Calu3 (cell line): ENCODE measurements at places on chromosomes 16 and 17.

- no peaks in the 10 kb centered on the region for H3K27me3 ChIP-seq
- H3K4me3 ChIP-seq, result no peak overlapping the region
- H3K4me1 ChIP-seq, result no peaks in the 10 kb centered on the region
- no peak for DNase-seq
Observed at GRCh38 chr16:89268987-89269735, 51.7 kb downstream of the ZNF778 start.

DNA sequence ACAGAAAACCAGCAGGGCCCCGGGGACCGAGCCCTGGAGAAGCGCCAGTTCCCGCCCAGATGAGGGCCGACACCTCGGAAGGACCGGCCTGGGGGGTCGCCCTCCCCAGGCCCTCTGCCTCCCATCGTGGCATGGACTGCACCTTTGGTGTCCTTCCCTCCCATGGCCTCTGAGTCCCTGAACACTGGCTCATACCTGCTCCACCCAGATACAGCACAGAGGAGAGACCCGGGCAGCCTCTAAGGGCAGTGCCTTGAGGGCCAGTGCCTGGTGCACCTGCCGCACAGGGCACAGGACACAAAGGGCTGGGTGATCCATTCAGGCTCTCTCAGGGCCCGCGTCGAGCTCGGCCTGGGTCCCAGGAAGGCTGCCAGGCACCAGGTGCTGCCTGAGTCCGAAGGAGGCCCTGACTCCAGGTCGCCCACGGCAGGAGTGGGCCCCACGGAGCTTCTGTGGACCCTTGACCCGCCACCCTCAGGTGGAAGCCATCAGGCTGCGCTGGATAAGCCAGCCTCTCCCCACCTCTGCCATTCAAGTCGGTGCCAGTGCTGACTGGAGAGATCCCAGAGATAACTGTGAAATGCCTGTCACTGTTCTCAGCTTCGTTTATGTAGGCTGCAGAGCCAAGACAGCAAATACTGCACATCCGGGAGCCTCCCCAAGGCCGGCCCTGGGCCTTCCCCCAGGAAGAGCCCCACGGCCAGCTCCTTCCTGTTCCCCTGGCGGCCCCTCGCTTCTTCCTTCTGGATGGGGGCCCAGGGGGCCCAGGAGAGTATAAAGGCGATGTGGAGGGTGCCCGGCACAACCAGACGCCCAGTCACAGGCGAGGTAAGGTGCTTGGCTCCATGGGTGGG is at the start of gene ZG16B:
Gene ZG16B (plus strand): TSS at position 803 of the 854 bp plus-strand sequence. CDS start 139 bp downstream, outside the sequence.
- peak; percentile 36 for DNase-seq
- no peaks in the 10 kb centered on the region for H3K27me3 ChIP-seq

DNA sequence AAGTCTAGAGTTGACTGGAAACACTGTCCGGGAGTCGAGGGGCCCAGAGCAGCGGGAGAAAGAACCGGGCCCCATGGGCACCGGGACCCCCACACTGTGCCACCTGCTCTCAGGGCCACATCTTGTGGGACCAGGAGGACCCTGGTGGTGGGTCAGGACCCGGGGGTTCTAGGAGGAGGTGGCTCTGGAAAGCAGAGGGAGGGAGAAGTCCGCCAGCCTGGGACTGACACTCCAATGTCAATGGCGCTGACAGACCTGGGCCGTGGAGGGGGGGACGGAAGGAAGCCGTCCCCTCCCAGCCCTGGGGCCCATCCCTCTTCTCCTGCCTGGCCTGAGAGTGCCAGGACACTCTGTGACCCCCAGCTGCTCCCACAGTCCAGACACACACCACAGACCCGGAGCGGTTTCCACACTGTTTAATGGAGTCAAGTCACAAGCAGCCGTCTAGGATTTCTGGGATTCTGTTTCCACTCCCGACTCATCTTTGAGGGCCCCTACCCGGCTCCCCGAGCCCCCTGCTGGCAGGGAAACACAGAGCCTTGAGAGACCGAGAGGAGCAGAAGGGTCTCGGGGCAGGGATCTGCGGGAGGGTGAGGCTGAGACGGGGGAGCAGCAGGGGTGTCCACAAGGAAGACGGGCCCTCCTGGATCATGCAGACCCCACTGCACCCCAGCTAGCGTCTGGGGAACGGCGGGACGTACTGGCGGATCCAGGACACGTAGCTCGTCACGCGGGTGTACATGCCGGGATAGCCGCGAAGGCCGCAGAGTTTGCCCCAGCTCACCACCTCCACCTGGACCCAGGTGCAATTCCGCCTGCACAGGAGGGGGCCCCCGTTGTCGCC is 23.5 kb upstream of the UBE2I start:
- peaks cover 96% of the 10 kb centered on the region for H3K27me3 ChIP-seq
- H3K4me1 ChIP-seq, result no peaks in the 10 kb centered on the region
- H3K27ac ChIP-seq, result no peak overlapping the region
- DNase-seq, result no peak
- H3K36me3 ChIP-seq, result no peaks in the 10 kb centered on the region

- H3K27ac ChIP-seq, result no peak overlapping the region
- no peaks in the 10 kb centered on the region for H3K36me3 ChIP-seq
- DNase-seq, result no peak
- H3K4me1 ChIP-seq, result no peaks in the 10 kb centered on the region
- no peak overlapping the region for H3K4me3 ChIP-seq
Observed at GRCh38 chr16:73853968-73854367, 442.6 kb upstream of the PSMD7 start.

- H3K36me3 ChIP-seq, result no peaks in the 10 kb centered on the region
- DNase-seq, result no peak
- no peak overlapping the region for H3K4me3 ChIP-seq
- peaks cover 88% of the 10 kb centered on the region for H3K27me3 ChIP-seq
- H3K27ac ChIP-seq, result no peak overlapping the region
- no peaks in the 10 kb centered on the region for H3K4me1 ChIP-seq
Observed at GRCh38 chr16:85601730-85602401, 11.3 kb upstream of the GSE1 start.

DNA sequence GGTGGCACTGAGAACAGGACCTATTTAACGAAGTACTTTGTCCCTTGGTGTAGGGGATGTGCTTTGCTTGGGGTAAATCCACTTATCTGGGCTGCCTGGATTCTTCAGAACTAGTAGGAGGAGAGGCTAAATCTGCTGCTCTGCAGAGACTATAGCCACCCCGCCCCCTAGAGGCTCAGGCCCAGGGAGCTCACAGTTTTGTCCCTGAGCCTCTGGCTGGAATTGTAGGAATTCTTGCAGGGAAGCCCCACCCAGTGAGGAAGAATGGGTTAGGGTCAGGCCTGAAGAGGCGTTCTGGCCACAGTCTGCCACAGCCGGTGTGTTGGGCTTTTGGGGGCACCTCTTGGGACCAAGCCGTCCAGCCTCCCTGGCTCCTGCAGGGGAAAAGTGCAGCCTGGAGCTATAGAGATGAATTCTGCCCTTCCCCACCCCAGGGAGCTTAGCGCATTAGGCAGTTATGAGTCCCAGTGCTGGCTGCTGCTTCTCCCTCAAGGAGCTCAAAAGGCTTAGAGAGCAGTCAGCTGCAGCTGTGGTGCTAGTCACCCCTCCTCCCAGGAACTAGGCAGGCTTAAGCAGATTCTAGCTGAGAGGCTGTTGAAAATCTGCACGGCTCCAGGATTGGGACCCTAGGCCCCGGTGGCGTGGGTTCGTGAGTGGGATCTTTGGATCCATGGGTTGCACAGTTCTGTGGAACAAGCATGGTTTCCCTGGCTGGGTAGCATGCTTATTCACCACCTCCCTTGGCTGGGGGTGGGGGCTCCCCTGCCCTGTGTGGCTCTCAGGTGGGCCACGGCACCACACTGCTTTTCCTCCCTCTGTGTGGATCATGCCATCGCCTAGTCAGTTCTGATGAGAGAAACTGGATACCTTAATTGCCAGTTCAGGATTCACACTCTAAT is 237.4 kb upstream of the TOM1L1 start:
- no peaks in the 10 kb centered on the region for H3K36me3 ChIP-seq
- no peak for DNase-seq
- H3K4me3 ChIP-seq, result no peak overlapping the region
- no peaks in the 10 kb centered on the region for H3K27me3 ChIP-seq
- no peaks in the 10 kb centered on the region for H3K4me1 ChIP-seq

DNA sequence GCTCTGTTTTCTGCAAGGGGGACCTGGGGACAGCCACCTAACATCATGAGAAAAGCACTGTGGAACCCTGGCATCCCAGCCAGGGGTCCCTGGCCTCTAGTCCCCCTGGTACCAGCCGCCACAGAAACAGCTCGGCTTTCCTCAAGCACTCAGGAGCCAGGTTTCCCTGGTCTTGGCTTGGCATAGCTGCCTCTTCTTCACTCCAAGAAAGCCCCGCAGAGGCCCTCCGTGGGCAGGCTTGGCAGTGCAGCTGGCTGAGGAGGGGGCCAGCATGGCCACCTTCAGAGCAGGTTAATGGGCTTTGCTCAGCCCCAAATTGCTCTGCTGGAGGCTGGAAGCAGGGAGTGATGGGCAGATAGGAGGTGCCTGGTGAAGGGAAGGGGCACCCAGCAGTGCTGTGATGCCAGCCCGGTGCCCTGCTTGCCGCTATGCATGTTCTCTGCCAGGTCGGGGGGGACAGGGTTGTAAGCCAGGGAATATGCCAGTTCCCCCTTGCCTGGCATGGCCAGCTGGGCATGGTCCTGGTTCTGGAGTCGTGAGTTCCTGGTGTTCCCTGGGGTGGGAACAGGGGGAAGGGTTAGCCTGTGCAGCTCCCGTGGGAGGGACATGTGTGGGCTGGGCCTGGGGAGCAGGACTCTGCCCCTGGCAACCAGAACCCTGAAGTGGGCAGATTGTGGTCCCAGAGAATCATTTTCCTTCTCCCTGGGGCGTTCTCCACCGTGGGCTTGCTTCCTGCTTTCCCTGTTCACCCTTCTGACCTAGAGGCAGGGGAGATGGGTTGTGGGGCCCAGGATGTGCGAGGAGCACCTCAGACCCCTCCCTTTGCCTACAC is 3.2 kb downstream of the ANKRD13B start:
- peaks cover 30% of the 10 kb centered on the region for H3K36me3 ChIP-seq
- no peak for DNase-seq
- H3K4me3 ChIP-seq, result no peak overlapping the region

- H3K4me3 ChIP-seq, result no peak overlapping the region
- peaks cover 27% of the 10 kb centered on the region for H3K4me1 ChIP-seq
- H3K36me3 ChIP-seq, result peaks cover 37% of the 10 kb centered on the region
- H3K27me3 ChIP-seq, result no peaks in the 10 kb centered on the region
- DNase-seq, result no peak
Observed at GRCh38 chr16:84497418-84498222, 6.8 kb downstream of the MEAK7 start.

GRCh38 chr16:24848065-24848464 is 2.3 kb downstream of the SLC5A11 start:
- peaks cover 57% of the 10 kb centered on the region for H3K4me1 ChIP-seq
- H3K27me3 ChIP-seq, result no peaks in the 10 kb centered on the region
- peak overlapping the region; percentile 66 for H3K27ac ChIP-seq
- no peak overlapping the region for H3K4me3 ChIP-seq

GRCh38 chr16:81601601-81602255 is 157.1 kb downstream of the CMIP start:
- H3K27ac ChIP-seq, result no peak overlapping the region
- peaks cover 13% of the 10 kb centered on the region for H3K36me3 ChIP-seq
- peaks cover 56% of the 10 kb centered on the region for H3K4me1 ChIP-seq
- H3K27me3 ChIP-seq, result no peaks in the 10 kb centered on the region
- no peak overlapping the region for H3K4me3 ChIP-seq

GRCh38 chr17:1732833-1733321 is 8.4 kb downstream of the WDR81 start:
- no peak for DNase-seq
- H3K27me3 ChIP-seq, result no peaks in the 10 kb centered on the region
- no peak overlapping the region for H3K4me3 ChIP-seq
- H3K27ac ChIP-seq, result no peak overlapping the region
- no peaks in the 10 kb centered on the region for H3K36me3 ChIP-seq

GRCh38 chr17:68707031-68707430 is 105.9 kb upstream of the FAM20A start:
- H3K4me3 ChIP-seq, result no peak overlapping the region
- H3K4me1 ChIP-seq, result no peaks in the 10 kb centered on the region
- DNase-seq, result no peak

GRCh38 chr16:56269281-56269680 is 78.0 kb downstream of the GNAO1 start:
- peaks cover 96% of the 10 kb centered on the region for H3K27me3 ChIP-seq
- H3K27ac ChIP-seq, result no peak overlapping the region
- no peaks in the 10 kb centered on the region for H3K36me3 ChIP-seq
- DNase-seq, result no peak

DNA sequence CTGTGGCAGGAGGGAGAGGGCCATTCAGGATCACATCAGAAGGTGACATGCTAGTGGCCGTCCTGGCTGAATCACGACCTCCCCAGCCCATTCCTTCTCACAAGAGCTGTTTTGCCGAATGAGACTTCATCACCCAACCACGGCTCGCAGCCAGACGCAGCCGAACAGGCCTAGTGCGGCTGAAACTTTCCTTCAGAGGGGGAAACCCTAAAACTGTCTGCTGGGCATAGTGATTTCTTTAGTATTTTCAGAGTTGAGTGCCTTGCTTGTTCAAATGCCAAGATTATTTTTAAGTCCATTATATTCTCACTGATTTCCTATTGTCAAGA is 343.7 kb downstream of the CPPED1 start:
- H3K27me3 ChIP-seq, result no peaks in the 10 kb centered on the region
- H3K36me3 ChIP-seq, result no peaks in the 10 kb centered on the region
- no peak overlapping the region for H3K4me3 ChIP-seq

GRCh38 chr17:19299214-19299747 is 62.1 kb downstream of the EPN2 start:
- no peak overlapping the region for H3K4me3 ChIP-seq
- no peaks in the 10 kb centered on the region for H3K36me3 ChIP-seq
- no peaks in the 10 kb centered on the region for H3K4me1 ChIP-seq
- H3K27me3 ChIP-seq, result no peaks in the 10 kb centered on the region
- no peak for DNase-seq

- H3K27me3 ChIP-seq, result no peaks in the 10 kb centered on the region
- H3K27ac ChIP-seq, result no peak overlapping the region
- no peaks in the 10 kb centered on the region for H3K4me1 ChIP-seq
Observed at GRCh38 chr17:57484826-57485565, 228.7 kb downstream of the MSI2 start.

DNA sequence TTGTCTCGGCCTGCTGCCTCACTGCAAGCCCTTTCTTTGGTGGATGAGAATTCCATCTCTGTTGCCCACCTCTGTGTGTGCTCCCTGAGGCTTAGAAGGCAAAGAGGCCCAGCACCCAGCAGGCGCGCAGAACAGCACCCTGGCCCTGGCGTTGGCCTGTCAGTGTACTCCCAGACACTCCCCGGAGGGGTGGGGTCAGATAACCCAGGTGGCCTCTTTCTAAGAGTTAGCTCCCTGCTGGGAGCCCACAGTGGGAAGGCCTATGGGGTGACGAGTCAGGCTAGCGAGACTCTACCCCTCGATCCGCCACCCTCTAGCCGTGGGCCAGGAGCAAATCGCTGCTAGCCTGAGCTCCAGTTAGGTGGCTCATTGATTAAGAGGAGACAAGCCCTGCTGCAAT is 38.1 kb downstream of the SRL start:
- H3K4me3 ChIP-seq, result no peak overlapping the region
- no peak for DNase-seq
- H3K27me3 ChIP-seq, result peaks cover 18% of the 10 kb centered on the region
- no peak overlapping the region for H3K27ac ChIP-seq
- H3K36me3 ChIP-seq, result peaks cover 8% of the 10 kb centered on the region
